ENCODE measurements at places on chromosomes 7 and 10.

DNA sequence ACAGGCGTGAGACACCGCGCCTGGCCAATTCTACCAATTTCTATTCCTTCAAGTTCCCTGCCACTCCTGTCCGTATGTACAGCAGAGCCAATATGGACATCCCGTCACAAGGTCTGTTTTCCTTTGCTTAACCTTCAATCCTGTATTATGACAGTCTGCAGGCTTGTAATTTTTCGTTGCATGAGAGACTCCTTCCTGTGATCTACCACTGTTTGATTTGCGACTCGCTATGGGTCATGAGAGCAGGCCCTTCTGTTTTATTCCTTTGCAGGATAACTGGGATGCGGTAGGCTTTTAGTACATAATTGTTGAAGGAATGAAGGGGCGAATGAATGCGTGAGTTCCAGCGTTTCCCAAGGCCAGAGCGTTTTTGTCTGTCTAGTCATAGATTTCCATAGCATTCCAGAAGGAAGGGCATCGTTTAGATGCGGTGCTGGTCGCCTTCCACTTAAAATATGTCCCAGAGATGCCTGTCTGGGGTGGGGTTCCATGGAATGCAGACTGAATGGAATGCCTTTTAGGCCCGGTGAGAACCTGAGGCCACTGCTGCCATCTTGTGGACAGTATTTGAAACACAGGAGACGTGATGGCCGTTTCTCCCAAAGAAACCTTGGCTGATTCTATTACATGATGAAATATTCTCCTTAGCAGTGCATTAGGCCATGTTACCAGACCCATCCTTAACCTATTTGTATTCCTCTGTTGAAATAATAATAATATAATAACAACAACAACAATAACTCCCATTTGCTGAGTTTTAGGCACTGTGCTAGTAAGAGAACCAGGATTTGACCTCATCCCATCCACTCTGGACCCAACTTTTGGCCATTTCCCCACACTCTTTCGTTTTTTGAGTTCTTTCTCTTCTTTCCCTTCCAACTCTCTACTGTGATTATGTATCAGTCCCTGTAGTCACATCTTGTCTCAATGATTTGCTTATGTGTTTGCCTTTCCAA, 193.2 kb downstream of the MYOF start:
- no peak overlapping the region for H3K27ac ChIP-seq
- H3K4me1 ChIP-seq: no peaks in the 10 kb centered on the region
- no peaks in the 10 kb centered on the region for H3K36me3 ChIP-seq
- no peaks in the 10 kb centered on the region for H3K27me3 ChIP-seq

DNA sequence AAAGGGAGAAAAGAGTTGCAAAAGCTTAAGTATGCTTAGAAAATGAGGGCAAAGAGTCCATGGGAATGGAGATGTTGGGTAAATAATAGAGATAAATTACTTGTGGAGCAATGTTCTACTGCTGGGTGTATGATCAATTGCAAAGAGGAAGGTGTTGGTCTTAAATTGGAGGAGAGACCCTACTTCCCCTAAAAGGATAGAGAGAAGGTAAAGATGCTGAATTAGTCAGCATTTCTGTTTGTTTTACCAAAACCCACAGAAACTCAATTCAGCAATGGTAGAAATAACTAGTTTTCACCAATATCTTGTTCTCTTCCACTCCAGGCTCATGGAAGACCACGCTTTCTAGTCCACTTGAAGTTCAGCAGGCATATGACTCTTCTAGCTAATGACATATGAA, 32.1 kb downstream of the ASB4 start:
- no peaks in the 10 kb centered on the region for H3K36me3 ChIP-seq
- no peak for DNase-seq
- H3K4me3 ChIP-seq: no peak overlapping the region
- no peak overlapping the region for H3K27ac ChIP-seq
- no peaks in the 10 kb centered on the region for H3K4me1 ChIP-seq

- no peak for DNase-seq
- no peak overlapping the region for H3K4me3 ChIP-seq
- no peaks in the 10 kb centered on the region for H3K4me1 ChIP-seq
- peaks cover 53% of the 10 kb centered on the region for H3K36me3 ChIP-seq
These were observed 90.3 kb downstream of the TRIM24 start for GRCh38 chr7:138550337-138550736.

DNA sequence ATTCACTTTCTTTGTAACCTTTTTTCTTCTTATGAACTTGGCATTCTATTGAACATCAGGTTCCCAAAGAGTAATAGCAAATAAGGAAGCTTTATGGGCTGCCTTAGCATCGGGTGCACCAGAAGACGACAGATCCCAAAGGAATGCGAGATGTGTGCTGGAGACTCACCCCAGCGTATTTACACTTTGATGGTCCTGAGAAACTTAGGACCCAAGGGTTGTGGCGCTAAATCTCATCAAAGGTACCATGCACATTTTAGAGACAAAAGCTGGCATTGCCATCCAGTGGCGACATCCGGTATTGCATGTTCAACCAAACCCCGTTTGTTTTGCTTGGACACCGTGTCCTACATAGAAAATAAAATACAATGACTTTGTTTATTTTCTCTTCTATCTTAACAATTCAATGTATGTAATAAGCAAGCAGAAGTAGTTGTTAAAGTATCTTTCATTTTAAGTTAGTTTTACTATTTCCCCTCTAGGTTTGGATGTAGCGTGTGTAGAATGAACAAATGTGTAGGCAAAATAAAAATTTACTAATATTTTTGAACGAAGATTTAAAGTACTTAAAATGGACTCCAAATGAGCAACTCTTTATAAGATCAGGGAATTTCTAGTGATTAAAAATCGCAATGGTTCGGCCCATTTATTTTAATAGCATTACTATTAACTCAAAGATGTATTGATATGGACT, 1154.8 kb downstream of the GATA3 start:
- H3K27me3 ChIP-seq: no peaks in the 10 kb centered on the region
- H3K36me3 ChIP-seq: no peaks in the 10 kb centered on the region
- H3K4me3 ChIP-seq: no peak overlapping the region

DNA sequence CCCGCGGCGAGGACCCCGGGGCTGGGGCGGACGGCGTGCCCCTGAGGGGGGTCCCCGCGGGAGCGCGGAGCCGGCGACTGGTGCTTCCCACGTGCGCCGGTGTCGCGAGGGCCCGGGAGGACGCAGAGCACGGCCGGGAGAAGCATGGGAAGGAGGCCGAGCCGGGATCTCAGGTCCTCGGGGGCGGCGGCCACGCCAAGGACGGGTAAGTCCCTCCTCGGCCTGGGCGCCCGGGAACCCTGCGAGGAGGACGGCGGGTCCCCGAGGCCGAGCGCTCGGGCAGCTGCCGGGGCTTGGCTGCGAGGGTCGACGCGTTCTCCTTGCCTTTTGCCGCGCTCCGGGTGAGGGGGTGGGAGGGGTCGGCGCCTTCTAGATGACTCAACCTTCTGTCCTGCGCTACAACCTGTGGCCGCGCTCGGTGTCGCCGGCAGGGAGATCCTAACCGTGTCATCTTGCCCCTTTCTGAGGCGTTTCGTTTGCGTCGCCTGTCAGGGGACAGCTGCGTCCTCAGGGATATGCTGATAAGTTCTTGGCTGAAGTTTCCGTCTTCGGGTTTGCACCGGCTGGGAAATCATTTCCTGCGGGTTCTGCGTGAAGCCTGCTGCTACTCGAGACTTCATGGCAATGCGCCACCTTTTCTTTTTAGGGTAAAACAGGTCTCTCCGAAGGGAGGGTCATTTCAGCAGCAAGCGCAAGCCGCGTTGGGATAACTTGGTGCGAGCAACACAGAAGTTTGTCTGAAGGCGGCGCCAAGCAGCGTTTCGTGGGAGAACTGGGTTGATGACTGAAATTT, 529 bp downstream of the TASOR2 start:
- no peak for DNase-seq
- peaks cover 24% of the 10 kb centered on the region for H3K4me1 ChIP-seq
- peak overlapping the region; percentile 86 for H3K27ac ChIP-seq
- H3K4me3 ChIP-seq: peak overlapping the region; percentile 85
- no peaks in the 10 kb centered on the region for H3K36me3 ChIP-seq

- DNase-seq: no peak
- H3K4me3 ChIP-seq: no peak overlapping the region
- no peaks in the 10 kb centered on the region for H3K4me1 ChIP-seq
- no peak overlapping the region for H3K27ac ChIP-seq
These were observed 53.7 kb upstream of the KLF6 start for GRCh38 chr10:3838460-3839437.

GRCh38 chr10:128721963-128722445, 595.8 kb upstream of the MKI67 start:
- no peak overlapping the region for H3K4me3 ChIP-seq
- no peak overlapping the region for H3K27ac ChIP-seq
- H3K36me3 ChIP-seq: no peaks in the 10 kb centered on the region
- no peak for DNase-seq
- no peaks in the 10 kb centered on the region for H3K4me1 ChIP-seq
- H3K27me3 ChIP-seq: no peaks in the 10 kb centered on the region

DNA sequence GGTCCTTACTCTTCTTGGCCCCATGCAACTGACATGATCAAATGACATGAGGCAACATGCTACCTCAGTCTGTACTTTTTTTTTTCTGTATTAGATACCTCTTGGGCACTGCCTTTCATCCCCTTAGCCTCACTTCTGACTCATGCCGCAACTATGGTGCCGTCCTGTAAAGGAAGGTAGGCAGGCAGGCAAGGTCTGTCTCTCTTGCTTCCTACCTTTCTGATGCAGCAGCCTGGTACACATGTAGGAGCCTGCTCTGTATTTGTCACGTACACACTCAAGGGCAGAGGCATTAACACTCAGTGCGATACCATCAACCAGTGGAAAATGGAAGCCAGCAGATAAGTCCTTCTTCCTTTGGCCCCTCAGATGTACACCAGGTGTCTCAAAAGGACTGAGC, 146.7 kb downstream of the ATE1 start:
- H3K36me3 ChIP-seq: no peaks in the 10 kb centered on the region
- H3K4me3 ChIP-seq: no peak overlapping the region
- no peak overlapping the region for H3K27ac ChIP-seq

GRCh38 chr10:76352300-76352699, 920.9 kb downstream of the LRMDA start:
- H3K4me1 ChIP-seq: no peaks in the 10 kb centered on the region
- H3K4me3 ChIP-seq: no peak overlapping the region
- H3K27me3 ChIP-seq: no peaks in the 10 kb centered on the region

- H3K36me3 ChIP-seq: no peaks in the 10 kb centered on the region
- no peaks in the 10 kb centered on the region for H3K27me3 ChIP-seq
- no peak for DNase-seq
These were observed 24.1 kb upstream of the CARD11 start for GRCh38 chr7:3067606-3068380.
